ENCODE measurements at places on chromosomes 12 and 14. TPM values are rescaled to one million over a fixed set of nuclear protein-coding genes. Genes with fewer than 3 reads are reported as not detected.

The PRH2 gene
- not detected for polyA plus RNA-seq

The TBX3 gene
- polyA plus RNA-seq = 34.5 TPM

The EFS gene
- 48.8 TPM for polyA plus RNA-seq

The PLEKHG7 gene
- 0.17 TPM for polyA plus RNA-seq

The ART4 gene
- polyA plus RNA-seq = 0.22 TPM

The TAS2R10 gene
- polyA plus RNA-seq = 2.0 TPM

The CDH24 gene
- 3.6 TPM for polyA plus RNA-seq

The NCKAP5L gene
- polyA plus RNA-seq = 27.7 TPM

The TMPRSS12 gene
- 0.09 TPM for polyA plus RNA-seq

Measured in muscle of arm (tissue), 14 donors.